ENCODE measurements at places on chromosomes 7 and 10.

DNA sequence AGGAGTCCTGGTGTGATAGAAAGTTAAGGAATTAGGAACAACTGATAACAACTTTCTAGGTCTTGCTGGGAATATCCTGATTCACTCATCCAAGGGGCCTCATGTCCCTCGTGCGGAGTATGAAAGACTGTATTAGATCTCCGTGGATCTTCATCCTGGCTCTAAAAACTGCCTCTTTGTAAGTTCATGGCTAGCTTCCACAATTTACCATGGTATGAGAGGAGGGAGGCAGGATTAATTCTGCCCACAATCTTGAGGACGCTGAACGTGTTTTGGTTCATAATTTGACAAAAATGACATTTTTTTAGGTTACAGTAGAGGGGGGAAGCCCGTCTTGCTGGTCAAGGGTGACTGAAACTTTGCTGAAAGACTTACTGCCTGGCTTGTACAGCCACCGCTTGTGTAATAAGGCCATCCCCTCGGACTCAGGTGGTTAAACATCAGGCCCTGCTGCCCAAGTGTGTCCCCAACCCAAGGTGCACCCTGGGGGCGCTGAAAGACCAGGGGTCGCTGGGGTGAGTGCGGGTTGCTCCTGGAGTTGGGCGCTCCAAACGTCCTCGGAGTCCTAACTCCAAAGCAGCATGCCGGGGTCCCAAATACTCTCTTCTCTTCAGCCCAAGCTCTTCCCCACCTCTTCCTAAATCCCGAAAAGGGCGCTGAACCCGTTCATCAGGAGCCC lies 733 bp downstream of the HIBADH start:
- DNase-seq = peak; percentile 26

GRCh38 chr10:77504873-77505257 lies 132.7 kb downstream of the KCNMA1 start:
- DNase-seq = no peak

- no peak for DNase-seq
Observed at GRCh38 chr7:42869131-42870020, 42.5 kb downstream of the C7orf25 start.

DNA sequence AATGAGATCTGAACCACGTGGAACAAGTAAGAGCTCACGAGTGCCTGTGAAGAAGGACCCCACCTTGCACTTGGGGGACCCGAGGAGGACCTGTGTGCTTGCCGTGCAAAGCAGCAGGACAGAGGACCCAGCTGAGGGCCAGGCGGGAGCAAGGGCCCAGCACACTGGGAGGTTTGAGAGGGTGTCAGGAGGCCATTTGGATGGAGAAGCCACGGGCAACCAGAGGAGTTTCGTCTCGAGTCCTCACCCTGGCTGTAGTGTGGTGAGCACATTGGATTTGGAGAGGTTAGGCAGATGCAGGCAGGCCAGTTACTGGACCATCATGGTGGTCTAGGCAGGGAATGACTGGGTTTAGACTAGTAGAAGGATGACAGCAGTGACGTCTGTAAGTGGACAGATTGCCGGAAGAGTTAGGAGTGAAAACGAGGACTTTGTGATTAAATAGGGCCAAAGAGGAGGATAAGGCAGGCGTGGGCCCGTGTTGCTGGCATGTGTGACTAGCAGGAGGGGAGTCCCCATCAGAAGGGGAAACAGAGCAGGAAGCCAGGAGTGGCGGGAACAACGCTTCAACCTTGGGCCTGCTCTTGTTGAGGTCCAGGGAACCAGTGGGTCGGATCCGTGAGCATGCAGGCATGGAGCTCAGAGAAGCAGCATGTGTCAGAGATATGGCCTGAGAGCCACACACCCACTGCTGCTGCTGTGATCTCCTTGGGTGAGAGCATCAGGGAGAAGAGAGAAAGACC lies 208.2 kb downstream of the MGMT start:
- DNase-seq = no peak

- peak; percentile 65 for DNase-seq
Observed at GRCh38 chr10:113854761-113855588, 514 bp downstream of the NHLRC2 start.

DNA sequence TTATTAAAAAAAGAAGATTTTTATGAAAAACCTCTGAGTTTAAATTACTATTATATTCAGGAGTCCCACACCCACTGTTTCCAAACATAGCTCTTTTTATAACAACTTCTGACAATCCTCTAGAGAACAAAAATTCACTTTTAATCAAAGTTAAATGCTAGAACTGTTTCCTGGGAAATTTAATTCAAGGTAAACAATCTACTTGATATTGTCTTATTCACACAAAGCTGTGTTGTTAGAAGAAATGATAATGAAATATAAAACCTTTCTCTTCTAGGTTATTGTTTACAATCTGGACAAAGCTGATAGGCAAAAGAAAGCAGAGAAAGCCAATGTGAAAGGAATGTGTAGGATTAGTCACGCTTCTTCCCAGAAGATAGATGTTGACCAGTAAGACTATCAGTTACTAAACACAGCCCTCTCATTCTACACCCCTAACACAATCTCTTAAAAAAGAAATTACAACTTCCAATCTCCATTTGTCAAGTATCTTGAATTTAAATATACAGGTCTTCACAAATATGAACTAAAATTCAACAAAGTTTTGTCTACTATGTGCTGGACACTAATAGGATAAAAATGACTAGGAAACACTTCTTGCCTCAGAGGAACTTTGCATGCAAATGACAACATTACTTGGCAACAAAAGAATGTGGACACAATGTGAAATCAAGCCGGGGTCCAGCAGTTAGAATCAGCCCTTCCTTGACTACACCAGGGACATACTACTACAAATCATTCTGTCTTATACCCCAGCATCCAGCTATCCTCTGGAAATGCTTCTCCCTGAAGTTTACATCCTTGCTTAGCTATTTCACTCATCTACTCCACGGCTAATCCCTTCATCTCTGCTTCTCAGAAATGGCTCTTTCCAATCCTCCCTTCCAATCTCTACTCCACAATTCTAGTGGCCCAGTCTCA lies 123.7 kb downstream of the IMMP2L start:
- DNase-seq = no peak

DNA sequence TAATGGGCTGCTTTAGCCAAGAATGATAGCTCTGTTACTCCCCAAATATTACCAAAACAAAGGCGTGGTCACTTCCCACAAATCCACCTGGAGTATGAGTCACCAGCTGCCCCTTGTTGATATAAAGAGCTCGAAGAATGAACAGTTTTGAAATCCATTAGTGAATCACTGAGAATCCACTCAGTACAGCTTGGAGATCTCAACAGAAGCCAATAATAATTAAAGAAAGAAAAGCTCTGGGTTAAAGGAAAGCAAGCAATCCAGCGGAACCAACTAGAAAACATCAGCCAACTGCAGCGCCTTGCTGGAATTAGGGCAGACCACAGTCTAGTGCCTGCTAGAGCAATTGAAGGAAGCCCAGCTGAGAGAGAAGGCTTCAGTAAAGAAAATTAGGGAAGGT lies 576.0 kb upstream of the C7orf33 start:
- no peak for DNase-seq

- DNase-seq = peak; percentile 4
Observed at GRCh38 chr7:105934572-105935185, 28.4 kb upstream of the CDHR3 start.
